Activated CD8-positive, alpha-beta memory T cell treated with anti-CD3 and anti-CD28 coated beads for 48 hours (primary cell): ENCODE measurements at places on chromosomes 1 and 21.

DNA sequence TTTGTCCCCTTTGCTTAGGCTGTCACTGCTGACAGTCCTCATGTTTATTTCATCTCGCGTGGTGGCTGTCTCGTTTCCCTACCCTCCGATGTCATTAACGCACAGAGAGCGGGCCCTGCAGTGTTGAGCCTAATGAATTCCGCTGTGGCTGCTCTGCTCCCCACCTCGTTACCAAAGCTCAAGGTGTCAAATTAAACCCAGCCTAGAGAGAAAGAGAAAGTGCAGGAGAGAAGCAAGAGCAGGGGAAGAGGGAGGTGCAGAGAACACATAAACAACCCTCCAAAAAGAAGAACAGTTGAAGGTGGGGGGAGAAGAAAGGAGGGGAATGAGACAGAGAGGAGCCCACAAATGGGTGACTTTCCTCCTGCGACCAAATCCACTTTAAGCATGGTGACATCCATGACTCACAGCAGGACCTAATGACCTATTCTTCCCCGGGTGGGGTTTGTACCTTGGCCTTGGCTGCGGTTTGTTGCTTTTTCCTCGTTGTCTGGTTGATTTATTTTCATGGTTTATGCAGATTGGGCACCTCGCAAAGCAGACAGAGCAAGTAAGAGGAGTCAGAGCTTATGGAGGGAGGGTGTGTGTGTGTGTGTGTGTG is 92.5 kb downstream of the PBX1 start:
- no peak for DNase-seq

- DNase-seq = no peak
These were observed 42.0 kb upstream of the ADAMTS1 start for GRCh38 chr21:26887251-26887650.

GRCh38 chr1:166869318-166870099 is 6.6 kb downstream of the TADA1 start:
- DNase-seq = no peak

DNA sequence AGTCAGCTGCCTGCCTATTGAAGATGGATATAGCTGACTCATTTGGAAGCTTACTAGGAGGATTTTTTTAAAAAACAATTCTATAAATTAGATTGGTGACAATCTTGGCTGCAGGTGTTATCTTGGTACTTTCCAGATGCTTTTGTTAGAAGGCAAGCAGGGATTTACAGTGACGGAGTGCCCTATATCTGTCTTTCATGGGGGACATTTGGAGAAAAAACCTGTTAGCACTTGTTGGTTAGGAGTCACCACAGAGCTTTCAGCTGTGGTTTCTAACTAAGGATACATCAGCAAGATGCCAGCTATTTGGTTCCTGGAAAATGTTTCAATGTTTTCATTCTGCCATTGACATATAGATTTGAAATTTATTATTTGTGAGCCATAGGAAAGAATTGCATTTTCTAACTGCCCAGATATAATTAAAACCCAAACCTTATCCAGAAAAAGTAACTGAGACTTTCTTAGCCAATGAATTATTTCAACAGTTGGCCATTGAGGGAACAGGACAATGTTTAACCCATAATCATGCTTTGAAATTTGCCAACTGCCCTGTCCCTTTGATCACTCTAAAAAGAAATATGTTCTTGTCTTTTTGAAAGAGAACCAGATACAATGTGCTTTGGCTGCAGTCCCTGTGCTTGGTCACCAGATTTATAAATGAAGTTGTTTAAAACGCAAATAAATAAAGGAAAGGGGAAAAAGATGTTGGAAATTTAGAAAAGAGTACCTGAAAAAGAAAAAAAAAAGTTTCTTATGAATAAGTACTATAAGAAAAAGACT is 761.0 kb upstream of the CXADR start:
- DNase-seq = no peak

DNA sequence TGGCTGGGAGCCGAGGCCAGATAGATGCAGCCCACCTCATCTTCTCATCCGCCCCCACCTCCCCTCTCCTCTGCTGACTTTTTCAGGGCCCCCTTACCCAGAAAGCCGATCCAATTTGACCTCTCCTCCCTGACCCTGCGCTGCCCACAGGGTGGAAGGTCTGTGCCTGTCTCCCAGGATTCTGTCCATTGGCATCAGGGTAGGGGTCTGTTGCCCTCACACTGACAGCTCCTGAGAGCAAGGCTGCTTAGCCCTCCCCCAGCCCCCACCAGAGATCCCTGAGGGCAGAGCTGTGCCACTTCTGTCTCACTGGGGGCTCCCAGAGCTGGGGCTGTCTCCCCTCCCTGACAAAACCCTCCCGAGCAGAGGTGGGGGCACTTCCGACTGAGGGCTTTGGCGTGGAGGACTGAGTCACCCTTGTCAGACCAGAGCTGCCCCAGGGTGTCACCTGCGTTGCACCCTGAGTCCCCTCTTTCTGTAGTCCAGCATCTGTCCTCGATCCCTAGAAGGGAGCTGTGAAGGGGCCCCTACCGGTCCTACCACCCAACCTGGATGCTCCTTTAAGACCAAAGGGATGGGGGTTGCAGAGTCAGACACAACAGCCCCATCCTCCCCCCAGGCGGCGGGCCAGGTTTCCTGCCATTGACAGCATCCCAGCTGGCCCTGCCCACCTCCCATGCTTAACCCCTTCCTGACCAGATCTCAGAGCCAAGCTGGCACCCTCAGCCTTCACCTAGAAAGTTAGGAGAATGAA is 2.4 kb upstream of the FAM110D start:
- no peak for DNase-seq

GRCh38 chr1:205504311-205505075 is at the start of gene CDK18:
CDK18 (plus strand) TSS chr1:205504669; CDS start chr1:205523168, 18,499 bp downstream.
- no peak for DNase-seq

DNA sequence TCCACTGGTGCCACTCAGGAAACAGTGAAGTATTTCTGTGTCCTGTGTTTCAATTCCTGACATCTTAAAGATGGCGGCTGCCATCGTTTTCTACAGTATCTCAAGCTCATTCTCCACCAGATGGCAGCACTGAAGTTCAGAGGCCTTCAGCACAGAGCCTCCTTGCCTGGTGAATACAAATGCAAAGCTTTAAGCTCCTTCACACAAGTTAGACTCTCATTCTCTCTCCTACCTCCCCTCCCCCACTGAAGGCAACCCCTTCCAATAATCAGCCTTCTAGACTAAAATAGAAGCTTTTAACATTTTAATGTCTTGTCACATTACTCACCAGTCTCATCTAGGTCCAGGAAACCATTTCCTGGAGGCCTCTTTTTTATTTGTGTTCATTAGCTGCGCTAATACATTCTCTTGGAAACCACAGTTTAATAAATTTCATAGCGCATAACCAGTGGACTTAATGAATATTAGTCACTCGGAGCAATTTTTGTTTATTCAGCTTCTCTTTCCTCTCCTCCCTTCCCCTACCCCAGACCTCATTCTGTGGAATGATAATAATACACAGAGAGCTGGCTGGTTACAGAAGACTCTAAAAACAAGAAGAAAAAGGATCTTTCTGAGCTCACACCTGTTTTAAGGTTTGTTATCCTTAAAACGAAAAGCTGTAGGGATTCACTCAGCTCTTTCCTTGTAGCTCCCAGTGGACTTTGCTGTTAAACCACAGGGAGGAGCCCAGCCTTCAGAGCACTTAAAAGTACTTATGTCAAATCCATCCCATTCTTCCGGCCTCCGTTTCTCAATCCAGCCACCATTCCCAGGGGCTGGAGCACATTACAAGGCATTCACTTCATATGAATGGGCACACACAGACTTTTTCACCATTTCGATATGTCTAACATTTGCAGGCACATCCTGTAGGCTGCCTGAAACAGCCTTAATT is 384.9 kb downstream of the HLX start:
- no peak for DNase-seq

- no peak for DNase-seq
These were observed 17.1 kb downstream of the ZNF362 start for GRCh38 chr1:33273406-33273805.

DNA sequence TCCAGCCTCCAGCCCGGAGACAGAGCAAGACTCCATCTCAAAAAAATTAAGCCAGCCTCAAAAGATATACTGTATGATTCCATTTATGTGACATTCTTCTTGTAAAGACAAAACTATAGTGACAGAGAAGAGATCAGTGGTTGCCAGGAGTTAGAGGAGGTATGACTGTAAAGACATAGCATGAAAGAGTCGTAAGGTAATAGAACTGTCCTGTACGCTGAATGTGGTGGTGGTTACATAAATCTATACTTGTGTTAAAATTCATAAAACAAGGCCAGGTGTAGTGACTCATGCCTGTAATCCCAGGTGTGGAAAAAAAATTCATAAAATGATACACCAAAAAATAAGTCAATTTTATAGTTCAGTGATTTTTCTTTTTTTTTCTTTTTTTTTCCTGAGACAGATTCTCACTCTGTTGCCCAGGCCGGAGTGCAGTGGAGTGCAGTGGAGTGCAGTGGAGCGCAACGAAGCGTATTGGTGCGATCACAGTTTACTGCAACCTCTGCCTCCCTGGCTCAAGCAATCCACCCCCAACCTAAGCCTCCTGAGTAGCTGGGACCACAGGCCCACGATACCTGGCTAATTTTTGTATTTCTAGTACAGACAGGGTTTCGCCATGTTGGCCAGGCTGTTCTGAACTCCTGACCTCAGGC is 84.9 kb upstream of the CXADR start:
- no peak for DNase-seq

GRCh38 chr1:225817611-225818061 is 7.7 kb downstream of the EPHX1 start:
- DNase-seq = no peak

DNA sequence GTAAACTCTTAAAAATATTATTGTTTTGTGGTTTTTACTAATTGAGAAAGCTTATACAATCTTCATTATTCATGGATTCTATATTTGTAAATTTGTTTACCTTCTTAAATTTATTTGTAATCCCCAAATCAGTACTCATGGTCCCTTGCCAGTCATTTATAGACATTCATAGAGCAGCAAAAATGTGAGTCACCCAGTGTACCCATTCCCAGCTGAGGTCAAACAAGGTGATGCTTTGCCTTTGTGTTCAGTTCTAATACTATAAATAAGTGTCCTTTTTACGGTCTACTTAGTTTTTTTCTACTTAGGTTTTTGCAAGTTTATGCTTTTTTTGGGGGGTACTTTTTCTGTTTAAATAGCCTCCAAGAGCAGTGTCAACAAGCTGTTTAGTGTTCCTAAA is 36.1 kb downstream of the SORT1 start:
- DNase-seq = no peak

- no peak for DNase-seq
These were observed 8.8 kb downstream of the AK5 start for GRCh38 chr1:77290576-77290975.

GRCh38 chr1:24189528-24189927 is 2.4 kb upstream of the IFNLR1 start:
- no peak for DNase-seq

GRCh38 chr1:156461781-156462647 is 38.6 kb downstream of the MEF2D start:
- no peak for DNase-seq

GRCh38 chr1:92118826-92119225 is 38.7 kb downstream of the BTBD8 start:
- no peak for DNase-seq

- DNase-seq = no peak
These were observed 319.4 kb downstream of the SIPA1L2 start for GRCh38 chr1:232310541-232310940.

GRCh38 chr1:89044970-89045721 is 19.9 kb downstream of the GBP1 start:
- DNase-seq = no peak

DNA sequence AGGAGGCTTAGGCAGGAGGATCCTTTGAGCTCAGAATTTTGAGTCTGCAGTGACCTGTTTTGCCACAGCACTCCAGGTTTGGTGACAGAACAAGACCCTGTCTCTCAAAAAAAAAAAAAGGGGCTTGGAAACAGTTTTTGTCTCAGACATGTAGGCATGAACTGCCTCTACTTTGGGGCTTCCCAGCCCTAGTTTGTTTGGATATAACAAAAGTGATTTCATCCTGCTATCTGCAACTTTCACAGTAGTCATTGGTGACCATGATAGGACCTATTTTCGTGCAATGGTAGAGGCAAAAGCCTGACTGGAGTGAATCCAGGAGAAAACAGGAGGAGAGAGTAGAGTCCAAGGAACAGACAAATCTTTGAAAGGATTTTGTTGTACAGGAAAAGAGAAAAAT is 20.3 kb upstream of the EVI5 start:
- DNase-seq = no peak

DNA sequence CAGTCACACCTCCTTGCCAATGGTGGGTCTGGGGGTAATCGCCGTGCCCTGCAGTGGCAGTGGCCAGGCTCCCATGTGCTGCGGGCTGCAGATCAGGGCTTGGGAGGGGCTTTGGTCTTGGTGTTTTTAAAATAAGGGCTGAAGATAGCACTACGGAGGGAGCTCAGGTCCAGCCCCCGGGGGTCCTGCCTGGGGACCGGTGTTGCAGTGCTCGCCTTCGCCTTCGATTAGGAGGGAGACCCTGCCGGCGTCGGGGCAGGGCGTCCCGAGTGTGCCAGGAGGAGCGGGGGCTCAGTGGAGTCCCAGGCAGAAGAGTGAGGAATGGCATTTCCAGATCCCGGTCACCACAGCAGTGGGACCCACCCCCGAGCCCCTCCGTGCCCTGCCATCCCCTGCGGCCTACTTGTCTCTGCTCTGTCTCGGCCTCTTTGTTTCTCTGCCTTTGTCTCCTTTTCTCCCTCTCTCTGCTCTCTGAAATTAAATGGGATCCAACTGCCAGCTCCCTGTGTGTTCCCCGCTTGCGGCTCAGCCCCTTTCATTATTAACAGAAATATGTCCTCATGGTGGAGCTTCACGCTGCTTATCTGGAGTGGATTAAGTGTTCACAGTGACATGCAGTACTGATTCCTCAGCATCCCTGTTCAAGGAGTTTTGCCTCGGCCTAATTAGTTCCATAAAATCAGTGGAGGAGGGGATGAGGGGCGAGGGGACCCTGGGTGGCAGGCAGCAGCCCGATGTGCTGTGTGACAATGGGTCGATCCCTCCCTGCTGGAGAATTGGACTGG is 44.4 kb downstream of the DMRTB1 start:
- DNase-seq = no peak

- DNase-seq = no peak
These were observed 193.5 kb downstream of the CYYR1 start for GRCh38 chr21:26379561-26379960.

DNA sequence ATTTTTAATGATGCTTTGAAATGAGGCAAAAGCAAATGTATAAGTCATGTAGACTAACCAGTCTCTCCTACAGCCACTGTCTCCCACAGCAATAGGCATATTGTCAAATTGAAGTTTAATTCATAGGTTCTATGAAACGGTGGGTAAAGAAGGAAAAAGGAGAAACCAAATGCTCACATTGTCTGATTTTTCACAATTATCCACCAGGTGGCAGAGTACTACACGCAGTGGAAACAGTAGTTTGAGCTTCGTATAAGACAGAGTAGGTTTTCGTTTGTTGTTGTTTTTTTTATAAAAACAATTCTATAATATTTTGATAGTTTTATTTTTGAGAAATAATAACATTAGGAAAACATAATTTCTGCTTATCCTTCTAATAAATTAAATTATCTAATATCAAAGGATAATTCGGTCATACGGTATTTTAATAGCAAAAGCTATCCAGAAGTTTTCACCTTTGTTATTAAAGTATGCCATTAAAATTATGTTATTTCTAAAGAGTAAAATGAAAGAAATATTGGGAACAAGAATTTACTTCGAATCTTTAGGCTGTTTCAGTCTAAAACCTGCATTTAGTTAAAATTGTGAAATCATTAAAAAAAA is 39.1 kb downstream of the TYW3 start:
- no peak for DNase-seq

- peak; percentile 32 for DNase-seq
These were observed 1.4 kb downstream of the LRRC41 start for GRCh38 chr1:46301808-46302640.

GRCh38 chr1:29361686-29362085 is 125.4 kb downstream of the PTPRU start:
- no peak for DNase-seq

GRCh38 chr1:61289232-61290098 is 207.1 kb downstream of the NFIA start:
- DNase-seq = no peak
